ENCODE measurements at places on chromosomes 7 and 10.
A peak's percentile ranks its signal among the peaks of the same experiment; 100 is the strongest.

DNA sequence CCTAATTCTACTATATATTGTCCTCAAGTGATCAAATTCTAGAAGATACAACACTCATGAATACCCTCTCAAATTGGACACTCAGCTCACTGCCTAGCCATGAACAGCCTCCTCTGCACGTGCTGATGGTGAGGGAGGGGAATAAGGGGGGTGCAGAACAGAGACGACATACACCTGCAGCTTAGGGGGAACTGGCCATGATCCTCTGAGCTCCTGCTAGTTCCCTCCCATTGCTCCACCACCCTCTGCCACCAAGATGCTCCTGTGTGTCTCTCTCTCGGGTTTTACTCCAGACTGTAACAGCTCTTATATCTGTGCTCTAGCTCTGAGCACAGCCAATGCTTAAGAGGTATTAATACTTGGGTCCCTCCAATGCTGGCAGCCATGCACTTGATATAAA, 70.7 kb downstream of the VOPP1 start:
- DNase-seq: no peak

- DNase-seq: no peak
Observed at GRCh38 chr10:75097666-75098285, 13.7 kb upstream of the SAMD8 start.

DNA sequence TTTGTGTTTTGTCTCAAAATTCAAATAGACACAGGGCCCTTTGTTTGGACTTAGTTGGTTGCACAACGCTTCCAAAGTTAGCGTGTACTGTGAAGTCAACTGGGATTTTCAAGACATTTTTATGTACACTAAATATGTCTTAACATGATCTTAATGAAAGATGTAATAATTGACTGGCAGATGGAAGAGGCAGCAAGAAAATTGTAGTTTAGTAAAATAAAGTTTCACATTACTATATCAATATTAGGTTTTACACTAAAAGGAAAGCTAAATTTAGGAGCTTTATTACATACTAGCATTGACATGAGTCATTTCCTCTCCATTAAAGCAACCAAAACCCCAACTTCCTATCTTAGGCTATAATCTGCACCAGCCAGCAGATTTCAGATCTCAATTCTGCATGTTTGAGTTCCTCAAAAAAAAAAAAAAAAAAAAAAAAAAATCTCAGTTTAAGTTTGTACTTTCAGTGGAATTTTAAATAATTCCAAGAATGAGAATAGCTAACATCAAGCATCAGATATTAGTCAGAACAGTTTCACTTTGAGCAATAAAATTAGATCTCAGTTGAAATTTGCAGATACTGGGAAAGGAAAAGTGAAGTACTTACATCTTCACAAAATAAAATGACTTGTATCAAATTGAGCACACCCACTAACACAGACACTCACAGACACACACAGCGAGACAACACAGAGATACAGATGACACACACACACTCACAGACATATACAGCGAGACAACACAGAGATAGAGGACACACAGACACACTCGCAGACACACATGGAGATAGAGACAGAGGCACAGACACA, 346.6 kb upstream of the KLF6 start:
- peak; percentile 89 for DNase-seq

GRCh38 chr7:112071856-112072255, 134.3 kb downstream of the DOCK4 start:
- no peak for DNase-seq

- no peak for DNase-seq
Observed at GRCh38 chr7:1449951-1450350, 9.3 kb downstream of the MICALL2 start.

GRCh38 chr10:49819234-49819958, 57.3 kb upstream of the OGDHL start:
- DNase-seq: no peak

GRCh38 chr10:97849103-97849686, 448 bp upstream of the GOLGA7B start:
- DNase-seq: peak; percentile 31

DNA sequence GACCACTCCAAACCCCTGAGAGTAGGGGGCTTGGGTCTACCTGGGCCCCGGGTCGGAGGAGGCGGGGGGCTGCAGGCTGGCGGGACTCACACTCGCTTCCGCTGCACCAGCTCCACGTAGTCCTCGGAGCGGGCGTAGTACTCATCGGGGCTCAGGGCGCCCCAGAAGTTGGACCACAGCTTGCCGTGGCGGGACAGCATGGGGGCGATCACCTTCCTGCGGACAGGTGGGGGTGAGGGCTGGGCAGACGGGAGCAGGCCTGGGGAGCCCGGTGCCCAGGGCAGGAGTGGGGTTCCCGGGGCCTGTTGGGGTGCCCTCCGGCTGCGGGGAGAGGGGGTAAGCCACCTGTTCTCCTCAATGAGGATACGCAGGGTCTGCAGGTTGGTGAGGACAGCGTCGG, 5.9 kb downstream of the PLOD3 start:
- no peak for DNase-seq

DNA sequence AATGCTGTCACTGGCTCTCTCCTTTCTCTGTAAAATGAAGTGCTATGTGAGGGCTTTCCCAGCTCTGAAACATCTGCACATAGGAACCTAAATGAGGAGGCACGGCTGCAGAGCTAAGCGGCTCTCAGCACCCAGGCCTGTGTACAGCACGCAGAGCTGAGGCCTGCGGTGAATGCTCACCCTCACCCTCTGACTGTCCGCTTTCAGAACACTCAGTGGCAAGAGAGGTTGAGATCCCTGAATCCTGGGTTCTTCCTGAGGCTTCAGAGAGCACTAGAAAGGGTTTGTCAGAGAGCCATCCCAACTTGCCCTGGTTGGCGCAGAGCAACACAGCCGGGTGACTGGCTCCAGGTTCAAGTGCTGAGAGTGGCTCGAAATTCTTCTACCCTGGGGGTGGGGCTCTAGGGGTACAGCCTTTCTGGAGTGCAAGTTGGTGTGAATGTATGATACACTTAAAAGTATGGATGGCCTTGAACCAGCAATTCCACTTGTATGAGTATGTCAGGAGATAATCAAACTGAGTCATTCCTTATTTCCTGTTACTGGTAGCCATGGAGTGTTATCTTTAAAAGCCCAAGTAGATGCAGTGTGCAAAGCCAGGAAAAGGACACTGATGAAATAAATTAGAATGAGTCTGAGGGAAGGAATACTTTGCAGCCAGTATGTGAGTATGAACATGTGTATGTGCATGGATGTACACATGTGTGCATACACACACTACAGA, 1.7 kb upstream of the CCDC201 start:
- DNase-seq: no peak

GRCh38 chr7:37656913-37657530, 26.5 kb upstream of the GPR141 start:
- no peak for DNase-seq

DNA sequence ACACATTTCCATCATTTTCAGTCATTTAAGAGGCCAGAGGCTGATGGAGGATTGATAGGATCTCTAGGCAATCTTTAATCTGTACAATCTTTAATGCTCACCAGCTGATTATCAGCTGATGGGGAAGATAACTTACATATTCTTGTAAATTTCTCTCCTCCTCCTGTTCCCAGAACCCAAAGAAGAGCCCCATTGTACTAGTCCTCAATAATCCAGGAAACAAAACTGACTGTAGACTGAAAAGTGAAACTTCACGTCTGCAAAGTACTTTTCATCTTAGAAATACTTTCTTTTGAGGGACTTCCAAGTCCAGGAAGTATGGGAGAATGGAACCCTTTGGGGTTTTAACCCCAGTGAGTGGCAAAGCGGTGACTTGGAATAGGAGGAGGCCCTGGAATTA, 283.3 kb downstream of the FRMD4A start:
- no peak for DNase-seq

DNA sequence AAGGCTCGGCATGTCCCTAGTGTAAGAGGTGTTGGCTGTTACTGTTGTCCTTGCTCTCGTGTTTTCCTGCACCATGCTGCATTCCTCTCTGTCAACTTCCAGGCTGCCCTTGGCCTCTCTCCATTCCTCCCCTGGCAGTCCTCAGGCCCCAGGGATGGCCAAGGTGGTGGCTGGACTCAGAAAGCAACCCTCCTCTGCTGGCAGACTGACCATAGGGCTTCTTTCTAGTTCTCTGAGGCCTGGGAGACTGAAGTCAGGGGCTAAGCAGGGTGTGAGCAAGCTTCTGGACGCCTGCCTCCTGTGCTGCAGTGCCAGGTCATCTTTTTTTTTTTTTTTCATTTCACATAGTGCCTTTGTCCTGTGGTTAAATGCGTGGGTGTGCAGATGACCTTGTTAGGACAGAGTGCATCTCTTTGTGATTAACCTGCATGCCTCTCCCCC, 72.0 kb downstream of the GOLGA7B start:
- DNase-seq: no peak

DNA sequence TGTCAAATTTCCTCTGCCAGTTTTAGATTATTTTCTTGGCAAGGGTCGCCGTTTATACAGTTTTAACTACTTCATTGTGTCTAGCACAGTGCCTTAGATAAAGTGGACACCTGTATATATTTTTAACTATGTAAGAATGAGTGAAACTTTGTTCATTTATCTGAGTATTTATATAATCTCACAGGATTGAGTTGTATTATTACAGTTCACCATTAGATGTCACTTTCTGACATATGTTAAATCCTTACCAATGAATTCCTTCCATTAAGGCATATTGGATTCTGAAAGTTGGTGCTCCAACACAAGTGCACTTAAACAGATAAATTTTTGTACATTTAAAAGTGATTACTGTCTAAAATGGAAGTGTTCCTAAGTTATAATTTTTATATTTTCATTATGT, 43.0 kb downstream of the ZMYND11 start:
- peak; percentile 10 for DNase-seq

GRCh38 chr7:114931656-114932011, 9.7 kb downstream of the MDFIC start:
- DNase-seq: peak; percentile 76

GRCh38 chr10:44977287-44978212, 1.1 kb downstream of the DEPP1 start:
- no peak for DNase-seq

- no peak for DNase-seq
Observed at GRCh38 chr10:56466005-56466404, 104.9 kb upstream of the ZWINT start.

DNA sequence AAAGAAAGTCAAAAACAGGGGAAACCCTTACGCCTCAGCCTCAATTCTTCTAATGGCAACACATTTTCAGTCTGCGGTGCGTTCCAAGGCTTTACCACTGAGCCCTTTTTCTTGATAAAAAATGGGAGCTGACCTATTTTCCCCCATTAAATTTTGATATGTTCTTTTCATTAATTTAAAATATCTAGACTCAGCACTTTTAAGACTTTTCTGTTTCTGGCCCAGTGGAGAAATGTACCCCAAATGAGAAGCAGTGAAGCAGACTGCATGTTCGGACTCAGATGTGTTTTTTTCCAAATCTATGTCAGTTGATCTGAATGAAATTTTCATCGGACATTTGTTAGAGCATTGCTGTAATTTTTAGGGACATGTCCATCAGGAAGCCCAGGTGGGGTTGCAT, 126.2 kb downstream of the SEC23IP start:
- DNase-seq: no peak

DNA sequence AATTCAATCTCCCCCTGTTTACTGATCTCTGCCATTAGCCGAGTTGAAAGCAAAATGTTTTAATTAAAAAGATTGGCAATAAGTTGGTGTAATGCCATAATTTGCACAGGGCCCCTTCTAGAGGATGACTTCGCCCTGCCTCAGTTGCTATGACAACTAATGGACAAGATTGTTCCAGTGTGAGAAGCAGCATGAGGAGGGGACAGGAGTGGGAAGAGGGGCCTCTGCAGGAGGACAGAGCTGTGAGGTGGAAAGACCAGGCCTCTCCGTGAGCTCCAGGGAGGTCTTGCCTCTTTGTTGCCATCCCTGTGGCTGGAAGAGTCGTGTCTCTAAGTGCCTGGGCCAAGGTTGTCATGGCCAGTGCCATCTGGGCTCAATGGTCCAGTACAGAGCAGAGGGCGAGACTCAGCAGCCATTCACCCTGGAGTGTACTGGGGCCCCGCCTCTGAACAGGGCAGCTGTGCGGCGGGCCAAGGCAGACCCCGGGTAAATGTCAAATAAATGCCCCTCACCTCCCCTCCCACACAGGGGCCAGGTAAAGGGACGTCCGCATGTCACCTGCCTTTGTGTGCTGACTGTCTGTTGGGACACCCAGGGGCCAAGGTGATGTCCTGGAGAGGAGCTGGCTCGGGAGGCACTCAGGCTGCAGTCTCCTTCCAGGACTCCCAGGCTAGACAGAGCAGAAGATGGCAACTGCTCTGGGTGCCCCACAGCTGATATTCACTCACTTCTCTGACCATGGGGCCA, 97.0 kb upstream of the RET start:
- DNase-seq: no peak

DNA sequence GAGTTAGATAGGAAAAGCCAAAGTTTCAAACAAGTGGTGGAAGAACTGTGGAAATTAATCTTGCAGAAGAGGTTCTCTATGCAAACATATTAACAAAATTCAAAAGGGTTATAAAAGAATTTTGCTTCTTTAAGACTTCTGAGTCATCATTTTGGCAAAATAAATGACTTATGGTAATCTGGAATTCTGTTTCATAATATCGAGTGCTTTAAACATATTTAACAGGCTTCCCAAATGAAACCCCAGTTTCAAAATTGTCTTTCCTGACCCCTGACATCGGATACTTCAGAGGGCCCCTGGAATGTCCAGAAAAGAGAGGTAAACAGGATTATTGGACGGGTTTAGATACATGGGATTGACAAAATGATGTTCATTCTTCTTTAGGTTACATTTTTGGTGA, 444.6 kb downstream of the HTR7 start:
- no peak for DNase-seq

- no peak for DNase-seq
Observed at GRCh38 chr7:18408461-18408860, 87.1 kb upstream of the HDAC9 start.

DNA sequence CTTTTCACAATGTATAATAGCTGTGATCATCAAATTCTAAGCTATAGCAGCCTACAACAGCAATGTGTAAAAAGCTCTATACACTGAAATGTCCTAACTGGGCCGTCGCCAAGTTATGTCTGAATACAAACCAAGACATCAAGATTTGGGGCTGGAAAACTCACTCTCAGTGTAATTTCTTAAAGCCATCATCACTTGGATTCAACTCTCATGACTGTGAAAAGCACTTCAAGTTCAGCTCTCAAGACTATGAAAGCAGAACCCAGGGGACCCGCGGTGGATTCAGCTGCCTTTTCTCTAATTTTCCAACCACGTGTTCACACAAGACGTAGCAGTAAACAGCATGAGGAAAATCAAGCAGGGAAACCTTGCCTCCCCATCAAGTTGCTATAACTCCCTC, 15.8 kb upstream of the ZNRF2 start:
- DNase-seq: no peak

- no peak for DNase-seq
Observed at GRCh38 chr10:102431452-102432124, 786 bp downstream of the CUEDC2 start.

Data from activated CD4-positive, alpha-beta T cell treated with anti-CD3 and anti-CD28 coated beads, Interleukin-2, Interleukin-6, amounts not matched to agents 100 ng/mL and 50 ng/mL, durations not matched to agents 16 hours and 8 hours (primary cell).